ENCODE measurements at places on chromosomes 12 and 14.
A peak's percentile ranks its signal among the peaks of the same experiment; 100 is the strongest.

- DNase-seq: no peak
Measured at GRCh38 chr12:11676052-11676451, 26.6 kb downstream of the ETV6 start.

DNA sequence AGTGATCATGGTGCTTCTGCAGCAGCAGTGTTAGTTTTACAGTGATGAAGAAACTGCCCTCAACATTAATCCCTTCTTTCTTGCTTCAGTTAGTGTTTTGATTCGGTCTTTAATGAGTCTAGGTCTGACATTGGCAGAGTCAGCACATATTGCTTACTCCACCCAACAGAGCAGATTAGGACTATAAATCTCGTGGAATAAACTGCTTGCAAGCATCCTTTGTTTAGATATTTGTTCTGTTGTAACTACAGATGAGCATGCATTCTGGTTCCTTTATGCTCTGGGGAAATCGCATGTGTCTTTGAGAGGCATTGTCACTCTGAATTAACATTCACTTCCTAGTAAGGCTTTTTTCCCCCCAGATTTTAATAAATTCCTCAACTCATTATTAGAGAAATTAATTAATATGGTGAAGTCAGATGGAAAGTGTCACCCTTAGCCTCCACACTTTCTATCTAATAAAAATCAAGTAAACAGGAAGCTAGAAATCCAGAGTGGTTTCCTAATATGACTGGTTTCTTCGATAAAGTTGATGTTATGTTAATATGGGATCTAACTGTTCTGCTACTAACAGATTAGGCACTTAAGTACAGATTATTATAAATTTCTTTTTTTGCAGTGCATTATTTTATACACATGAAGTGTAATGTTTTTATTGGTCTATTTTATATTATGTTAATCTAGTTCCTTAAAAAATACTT, 86.2 kb upstream of the SSTR1 start:
- DNase-seq: no peak

GRCh38 chr12:22982635-22983034, 357.7 kb downstream of the ETNK1 start:
- DNase-seq: no peak

DNA sequence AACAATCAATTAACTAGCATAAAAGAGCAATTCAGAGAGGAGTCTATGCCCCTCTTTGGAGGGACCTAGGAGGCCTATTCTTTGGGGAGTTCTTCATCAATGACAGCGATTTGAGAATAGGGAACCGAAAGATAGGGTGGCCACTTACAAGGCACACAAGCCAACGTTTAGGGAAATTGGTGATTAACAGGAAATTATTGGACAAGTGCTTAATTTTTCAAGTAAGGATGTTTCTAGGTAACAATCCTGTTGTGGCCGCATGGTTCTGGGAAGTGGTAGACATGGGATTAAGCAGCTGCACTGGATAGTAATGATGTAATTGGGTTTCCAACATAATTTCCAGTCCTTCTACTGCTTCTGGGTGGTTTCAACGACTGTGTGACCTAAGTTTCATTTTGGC, 83.2 kb downstream of the HMGA2 start:
- DNase-seq: no peak

GRCh38 chr14:74502236-74503019, 8.9 kb downstream of the ISCA2 start:
- DNase-seq: no peak

DNA sequence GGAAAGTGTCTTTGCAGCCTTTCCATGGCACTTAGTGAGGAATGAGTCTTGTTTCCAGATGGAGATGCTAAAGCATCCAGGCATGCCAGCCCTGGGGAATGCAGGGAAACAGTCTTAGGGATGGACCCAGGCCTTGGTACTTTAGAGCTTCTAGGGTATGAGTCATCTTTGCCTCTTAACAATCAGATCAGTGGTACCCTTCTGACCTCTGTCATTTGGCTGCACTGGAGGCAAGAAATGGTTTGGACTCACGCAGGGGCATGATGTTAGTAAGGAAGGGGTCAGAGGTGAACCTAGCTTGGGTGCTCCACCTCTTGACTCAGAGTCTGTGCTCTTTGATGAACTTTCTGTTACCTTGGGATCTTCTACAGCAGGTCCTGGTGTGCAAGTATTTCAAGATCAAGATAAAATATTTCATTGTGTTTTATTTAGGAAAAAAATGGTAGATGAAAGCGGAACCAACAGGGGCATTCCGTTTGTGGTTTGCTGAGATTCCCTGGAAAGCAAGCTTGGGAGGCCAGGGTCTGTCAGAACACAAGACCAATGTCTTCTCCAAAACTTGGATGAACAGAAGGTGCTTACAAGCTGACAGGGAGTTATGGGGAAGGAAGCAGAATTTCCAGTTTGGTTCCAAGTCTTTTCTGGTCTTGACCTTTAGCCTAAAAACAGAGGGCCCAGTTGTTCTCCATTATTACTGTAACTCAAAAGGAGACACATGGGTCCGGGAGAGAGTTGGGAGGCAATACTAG, 216.2 kb downstream of the ZFP36L1 start:
- peak; percentile 90 for DNase-seq

DNA sequence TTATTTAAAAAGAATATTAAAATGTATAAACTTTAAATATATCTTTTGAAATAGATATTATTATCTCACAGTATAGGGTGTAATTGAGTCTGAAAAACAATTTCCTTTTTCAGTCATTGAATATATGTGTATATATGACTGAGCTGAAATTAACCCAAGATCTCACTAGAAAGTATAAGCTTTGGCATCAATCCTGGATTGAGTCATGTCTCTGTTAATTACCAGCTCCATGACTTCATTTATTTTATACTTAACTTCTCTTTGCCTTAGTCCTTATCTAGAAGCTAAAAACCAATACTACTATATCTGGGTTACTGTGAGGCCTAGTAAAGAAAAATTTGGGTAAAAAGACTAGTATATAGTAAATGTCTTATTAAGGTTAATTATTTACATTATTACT, 1020.3 kb downstream of the LRFN5 start:
- DNase-seq: no peak

GRCh38 chr14:47485421-47485820, 190.0 kb downstream of the MDGA2 start:
- DNase-seq: no peak

- DNase-seq: no peak
Measured at GRCh38 chr12:95796225-95796981, 5.8 kb upstream of the NTN4 start.

- DNase-seq: peak; percentile 16
Measured at GRCh38 chr14:22333422-22334274, 255.4 kb downstream of the DAD1 start.
